ENCODE measurements at places on chromosomes 1 and 21. TPM values are rescaled to one million over a fixed set of nuclear protein-coding genes. Genes with fewer than 3 reads are reported as not detected.

Gene OR2L5
- not detected for total RNA-seq

- peak; percentile 8 for DNase-seq
Measured at GRCh38 chr21:45078877-45079281, 4.5 kb downstream of the ADARB1 start.

Gene HSPA6
- 0.75 TPM for total RNA-seq

DNA sequence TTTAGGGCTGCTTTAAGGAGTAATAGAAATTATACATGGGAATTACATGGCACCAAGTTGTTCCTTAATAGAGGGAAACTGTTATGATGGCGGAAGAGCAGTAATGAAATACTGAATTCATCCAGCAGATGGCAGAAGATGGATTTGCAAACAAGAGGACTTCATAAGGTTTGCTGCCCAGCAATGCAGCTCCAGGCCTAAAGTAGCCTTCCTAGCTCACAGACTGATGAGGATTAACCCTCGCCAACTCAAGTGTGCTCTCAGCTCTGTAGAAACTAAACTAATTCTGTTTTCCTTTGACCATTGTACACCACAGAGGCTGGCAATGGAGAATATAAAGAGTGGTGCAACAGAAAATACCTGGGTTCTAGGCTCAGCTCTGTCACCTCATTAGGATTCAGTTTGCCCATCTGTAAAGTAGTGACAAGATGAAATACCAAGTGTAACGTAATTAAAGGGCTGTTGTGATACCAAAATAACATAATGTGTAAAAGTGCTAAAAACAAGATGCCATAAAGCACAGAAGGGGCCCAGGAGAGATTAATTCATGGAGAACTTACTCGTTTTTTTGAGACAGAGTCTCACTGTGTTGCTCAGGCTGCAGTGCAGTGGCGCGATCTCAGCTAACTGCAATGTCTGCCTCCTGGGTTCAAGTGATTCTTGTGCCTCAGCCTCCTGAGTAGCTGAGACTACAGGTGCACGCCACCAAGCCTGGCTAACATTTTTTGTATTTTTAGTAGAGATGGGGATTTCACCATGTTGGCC, 102.4 kb upstream of the SERBP1 start:
- DNase-seq: peak; percentile 49

Gene PGD
- 357 TPM for total RNA-seq

Gene HSD3B2
- 1.4 TPM for total RNA-seq

DNA sequence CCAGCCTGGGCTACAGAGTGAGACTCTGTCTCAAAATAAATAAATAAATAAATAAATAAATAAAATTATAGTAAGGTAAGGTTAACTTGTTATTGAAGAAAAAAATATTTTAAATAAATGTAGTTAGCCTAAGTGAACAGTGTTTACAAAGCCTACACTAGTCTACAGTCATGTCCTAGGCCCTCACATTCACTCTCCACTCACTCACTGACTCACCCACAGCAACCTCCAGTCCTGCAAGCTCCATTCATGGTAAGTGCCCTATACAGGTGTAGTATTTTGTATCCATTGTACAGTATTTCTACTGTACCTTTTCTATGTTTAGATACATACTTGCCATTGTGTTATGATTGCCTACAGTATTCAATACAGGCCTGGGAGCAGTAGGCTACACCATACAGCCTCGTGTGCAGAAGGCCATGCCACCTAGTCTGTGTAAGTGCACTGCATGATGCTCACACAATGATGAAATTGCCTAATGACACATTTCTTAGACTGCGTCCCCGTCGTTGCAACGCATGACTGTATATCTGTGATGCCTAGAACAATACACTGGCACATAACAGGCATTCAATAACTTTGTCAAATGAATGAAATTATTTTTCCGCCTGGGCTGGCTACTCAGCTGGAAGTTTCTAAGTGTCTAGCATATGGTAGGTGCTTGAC, 14.8 kb downstream of the KCNN3 start:
- no peak for DNase-seq

Gene TSPEAR
- 1.3 TPM for total RNA-seq

DNA sequence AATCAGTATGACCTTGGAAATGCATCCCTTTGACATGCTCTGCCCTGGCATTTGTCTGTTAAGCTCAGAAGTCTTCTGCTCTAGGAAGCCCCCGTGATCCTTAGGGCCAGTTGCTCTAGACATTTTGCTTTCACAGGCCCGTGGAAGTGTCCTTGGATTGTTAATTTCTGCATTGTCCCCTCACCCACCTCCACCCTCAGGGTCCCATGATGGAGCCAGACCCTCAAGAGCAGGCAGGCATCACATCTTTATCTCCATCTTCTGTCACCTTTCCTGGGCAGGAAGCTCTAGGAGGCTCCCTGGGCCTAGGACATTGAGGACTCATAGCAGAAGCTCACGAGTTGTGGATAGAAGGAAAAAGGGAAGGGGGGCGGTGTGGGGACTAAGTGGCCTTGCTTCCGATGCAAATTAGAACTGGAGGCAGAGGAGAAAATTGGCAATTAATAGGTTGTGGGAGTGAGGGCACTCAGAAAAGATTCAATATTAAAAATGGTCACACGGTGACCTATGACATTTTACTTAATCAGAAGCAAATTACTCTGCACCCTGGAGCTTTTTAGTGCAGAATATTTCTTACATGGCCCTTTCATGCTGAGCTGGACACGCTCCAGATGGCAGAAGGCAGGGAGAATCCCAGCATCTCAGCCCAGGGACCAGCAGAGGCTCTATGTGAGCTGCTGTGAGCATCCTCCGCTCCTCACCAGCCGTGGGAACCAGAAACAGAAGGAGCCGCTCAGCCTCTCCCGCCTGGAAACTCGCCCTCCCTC, 185.0 kb downstream of the MATN1 start:
- DNase-seq: no peak

Gene MAP10
- total RNA-seq: 3.8 TPM

DNA sequence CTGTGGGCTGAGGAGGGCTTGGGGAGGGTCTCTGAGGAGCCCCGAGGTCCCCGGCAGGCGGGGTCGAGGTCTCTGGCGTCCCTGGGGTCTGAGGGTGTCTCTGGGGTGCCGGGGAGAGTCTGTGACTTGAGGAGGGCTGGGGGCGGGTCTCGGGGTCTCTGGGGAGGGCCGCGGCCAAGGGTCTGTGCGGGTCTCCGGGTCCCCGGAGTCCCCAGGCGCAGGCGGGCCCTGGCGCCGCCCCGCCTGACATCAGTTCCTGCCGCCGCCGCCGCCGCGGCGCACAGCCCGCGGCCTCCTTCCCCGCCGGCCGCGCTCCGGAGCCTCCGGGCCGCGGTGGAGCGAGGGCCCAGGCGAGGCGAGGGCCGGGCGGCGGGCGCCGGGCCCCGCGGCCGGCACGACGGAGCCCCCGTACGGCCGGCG, at the start of gene PLEKHM2:
PLEKHM2 (plus strand) TSS at position 279 of the 420 bp plus-strand sequence. CDS start 239 bp downstream, outside the sequence.
- DNase-seq: peak; percentile 35

Gene NPL
- 4.2 TPM for total RNA-seq

GRCh38 chr1:177249231-177249630, 78.5 kb downstream of the BRINP2 start:
- DNase-seq: no peak

Gene DIO1
- 219 TPM for total RNA-seq

Gene WNT2B
- 1.5 TPM for total RNA-seq

All from thyroid gland (tissue), 4 donors.